ENCODE measurements at places on chromosomes 5 and 9.

GRCh38 chr5:36641431-36641830 is 35.0 kb downstream of the SLC1A3 start:
- DNase-seq: no peak

GRCh38 chr5:171693412-171693811 is 92.2 kb upstream of the SMIM23 start:
- no peak for DNase-seq

- DNase-seq: no peak
Observed at GRCh38 chr5:50302815-50303490, 138.1 kb downstream of the EMB start.

DNA sequence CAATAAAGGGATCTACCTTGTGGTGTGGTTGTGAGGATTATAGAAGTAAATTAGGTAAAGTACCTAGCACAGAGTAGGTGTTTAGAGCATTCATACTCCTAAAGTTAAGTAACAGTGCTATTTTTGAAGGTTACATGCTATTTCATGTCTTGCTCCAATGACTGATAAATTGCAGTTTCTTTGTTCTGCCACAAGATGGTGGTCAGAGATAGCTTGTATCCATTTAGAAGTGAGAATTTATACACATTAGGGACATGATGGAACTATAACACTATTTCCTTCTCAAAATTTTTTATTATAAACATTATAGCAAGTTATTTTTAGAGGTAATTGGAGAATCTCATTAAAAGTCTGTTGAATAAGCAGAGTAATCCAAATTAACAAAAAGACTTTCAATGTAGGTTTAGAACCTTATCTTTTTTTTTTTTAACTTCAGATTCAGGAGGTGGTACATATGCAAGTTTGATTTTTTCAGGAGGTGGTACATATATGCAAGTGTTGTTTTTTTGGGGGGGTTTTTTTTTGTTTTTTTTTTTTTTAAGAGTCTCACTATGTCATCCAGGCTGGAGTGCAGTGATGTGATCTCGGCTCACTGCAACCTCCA is 17.1 kb downstream of the MTREX start:
- DNase-seq: no peak

DNA sequence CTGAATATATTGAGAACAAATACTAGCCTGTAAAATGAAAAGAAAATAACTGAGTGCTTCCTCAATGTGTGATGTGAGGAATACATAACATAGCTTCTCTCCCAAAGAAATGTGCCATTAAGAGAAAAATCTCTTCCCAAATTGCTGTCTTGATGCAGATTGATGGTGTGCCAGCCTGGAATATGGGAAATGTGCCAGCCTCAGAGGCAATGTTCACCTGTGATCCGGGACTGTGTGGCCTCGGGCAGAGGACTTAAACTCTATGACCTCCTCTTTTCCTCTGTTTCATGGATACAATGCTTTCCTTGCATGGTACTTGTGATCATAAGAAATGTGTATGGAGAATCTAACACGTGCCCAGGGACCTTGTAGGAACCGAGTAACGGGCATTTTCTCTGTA is 370.9 kb downstream of the DIRAS2 start:
- no peak for DNase-seq

DNA sequence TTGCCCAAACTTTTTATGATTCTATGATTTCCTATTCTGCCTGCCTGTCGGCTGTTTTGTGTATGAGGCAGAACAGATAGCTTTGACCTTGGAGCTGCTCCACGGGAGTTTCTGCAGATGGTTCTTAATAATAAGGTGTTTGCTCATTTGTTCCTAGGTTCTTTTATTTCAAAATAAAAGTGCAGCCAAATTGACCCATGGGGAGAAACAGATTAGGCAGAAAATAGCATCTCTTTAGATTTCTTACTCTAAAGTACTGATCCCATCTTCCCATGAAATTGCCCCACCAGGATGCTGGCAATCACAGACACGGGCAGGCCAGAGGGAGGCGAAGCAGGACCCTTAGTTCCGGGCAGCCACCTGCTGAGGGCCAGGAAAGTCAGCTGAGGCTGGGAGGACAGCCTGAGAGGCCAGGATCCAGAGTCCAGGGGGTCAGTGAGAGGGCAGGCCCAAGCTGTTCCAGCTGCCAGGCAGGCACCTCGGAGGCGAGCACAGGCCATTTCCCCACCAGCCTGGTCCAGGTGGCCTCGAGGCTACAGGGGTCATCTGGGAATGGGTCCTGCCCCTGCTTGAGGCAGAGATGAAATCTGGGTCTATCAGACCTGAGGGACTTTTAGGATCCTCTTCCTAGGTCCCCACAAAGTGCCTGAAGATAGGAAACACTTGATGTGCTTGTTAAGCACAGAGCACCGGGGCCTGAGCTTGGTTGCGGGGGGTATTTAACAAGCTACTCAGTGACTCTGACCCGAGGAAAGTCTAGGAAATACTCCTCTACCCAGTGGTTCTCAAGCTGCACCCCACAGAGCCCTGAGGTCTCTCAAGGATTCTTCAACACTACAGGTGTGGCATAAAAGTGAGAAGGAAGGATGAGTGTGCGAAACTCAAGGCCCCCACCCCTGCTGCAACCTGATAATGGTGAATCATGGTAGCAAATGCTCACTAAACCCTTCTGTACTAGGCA is 145.4 kb downstream of the CMYA5 start:
- no peak for DNase-seq

DNA sequence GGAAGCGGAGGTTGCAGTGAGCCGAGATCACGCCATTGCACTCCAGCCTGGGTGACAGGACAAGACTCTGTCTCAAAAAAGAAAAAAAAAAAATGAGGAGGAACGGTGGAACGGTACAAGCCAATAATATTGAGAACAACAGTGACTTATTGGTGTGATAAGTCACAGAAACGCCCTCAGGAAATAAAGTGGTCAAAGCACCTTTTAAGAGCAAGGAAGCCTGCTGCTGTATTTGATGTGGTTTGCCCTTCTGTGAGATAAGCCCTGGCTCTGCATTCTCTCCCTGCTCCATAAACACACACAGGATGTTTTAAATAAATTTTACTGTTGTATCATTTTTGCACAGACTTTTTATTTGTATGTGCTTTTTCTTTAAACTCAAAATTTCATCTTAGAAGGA is 269.9 kb upstream of the MSX2 start:
- no peak for DNase-seq

Measured in activated gamma-delta T cell treated with anti-CD3 and anti-CD28 coated beads, Interleukin-2, amount 50 U/mL, for 16 hours (primary cell).